ENCODE measurements at places on chromosomes 12 and 14.

DNA sequence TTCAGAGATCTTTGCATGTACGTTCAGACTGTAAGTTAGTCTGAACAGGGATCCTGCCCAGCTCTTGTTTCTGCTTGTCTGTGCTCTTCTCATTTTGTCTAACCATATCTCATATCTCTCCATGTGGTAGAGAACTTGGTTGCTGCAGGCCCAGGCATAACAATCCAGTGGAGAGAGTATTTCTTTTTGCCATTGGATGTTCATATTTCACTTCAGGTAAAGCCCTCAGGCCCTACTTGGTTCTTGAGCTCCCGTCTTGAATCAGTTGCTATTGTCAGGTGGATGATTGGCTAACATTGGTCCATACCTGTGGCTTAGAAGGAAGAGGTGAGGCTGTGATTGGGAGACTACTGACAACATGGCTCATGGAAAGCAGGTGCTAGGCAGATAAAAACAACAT is 357.7 kb upstream of the FLRT2 start:
- DNase-seq = no peak

DNA sequence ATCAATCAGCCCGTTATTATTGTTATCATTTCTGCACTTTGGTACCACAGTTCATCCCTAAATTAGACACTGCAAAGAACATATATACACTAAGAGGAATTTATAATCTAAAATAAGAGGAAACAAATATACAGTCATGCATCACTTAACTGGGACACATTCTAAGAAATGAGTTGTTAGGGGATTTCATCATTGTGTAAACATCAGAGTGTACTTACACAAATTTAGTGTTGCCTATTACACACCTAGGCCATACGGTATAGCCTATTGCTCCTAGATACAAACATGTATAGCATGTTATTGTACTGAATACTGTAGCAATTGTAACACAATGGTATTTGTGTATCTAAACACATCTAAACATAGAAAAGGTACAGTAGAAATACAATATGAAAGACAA is 190.5 kb downstream of the BMP4 start:
- no peak for DNase-seq

- no peak for DNase-seq
Observed at GRCh38 chr14:90522571-90523191, 125.9 kb downstream of the CALM1 start.

GRCh38 chr12:92136965-92137721 is 8.5 kb downstream of the BTG1 start:
- no peak for DNase-seq

DNA sequence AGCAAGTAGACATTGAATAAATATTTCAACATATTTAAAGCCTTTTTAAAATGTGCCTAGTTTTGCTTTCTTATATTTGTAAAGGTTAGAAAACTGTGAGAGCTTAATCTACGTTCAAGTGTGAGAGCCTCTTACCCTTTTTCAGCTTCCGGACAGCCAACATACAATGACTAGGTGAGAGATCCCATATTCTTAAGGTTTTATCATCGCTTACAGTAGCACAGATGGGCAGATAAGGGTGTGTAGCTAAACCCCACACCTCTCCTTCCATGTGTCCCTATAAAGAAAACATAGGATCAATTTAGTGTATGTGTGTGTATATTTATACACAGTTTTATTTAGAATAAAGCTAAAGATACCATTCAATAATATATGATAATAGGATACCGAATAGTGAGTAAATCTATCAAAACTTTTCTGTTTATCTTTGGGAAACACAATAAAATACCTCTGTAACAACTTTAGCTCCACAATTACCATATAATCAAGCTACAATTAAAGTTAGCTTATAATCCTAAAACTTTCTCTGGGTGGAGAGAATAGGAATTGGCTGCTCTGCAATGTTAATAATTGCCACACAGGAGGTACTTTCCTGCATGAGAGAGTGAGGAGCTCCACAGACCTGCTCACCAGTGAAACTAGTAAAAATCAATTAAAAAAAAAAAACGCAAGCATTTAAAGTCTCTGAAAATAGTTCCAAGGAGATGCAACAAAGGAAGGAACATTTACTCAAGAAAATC is 110.8 kb downstream of the EML5 start:
- DNase-seq = no peak

- no peak for DNase-seq
Observed at GRCh38 chr12:130195776-130196175, 33.5 kb downstream of the FZD10 start.

GRCh38 chr14:100158566-100159093 is 815 bp downstream of the DEGS2 start:
- DNase-seq = no peak

DNA sequence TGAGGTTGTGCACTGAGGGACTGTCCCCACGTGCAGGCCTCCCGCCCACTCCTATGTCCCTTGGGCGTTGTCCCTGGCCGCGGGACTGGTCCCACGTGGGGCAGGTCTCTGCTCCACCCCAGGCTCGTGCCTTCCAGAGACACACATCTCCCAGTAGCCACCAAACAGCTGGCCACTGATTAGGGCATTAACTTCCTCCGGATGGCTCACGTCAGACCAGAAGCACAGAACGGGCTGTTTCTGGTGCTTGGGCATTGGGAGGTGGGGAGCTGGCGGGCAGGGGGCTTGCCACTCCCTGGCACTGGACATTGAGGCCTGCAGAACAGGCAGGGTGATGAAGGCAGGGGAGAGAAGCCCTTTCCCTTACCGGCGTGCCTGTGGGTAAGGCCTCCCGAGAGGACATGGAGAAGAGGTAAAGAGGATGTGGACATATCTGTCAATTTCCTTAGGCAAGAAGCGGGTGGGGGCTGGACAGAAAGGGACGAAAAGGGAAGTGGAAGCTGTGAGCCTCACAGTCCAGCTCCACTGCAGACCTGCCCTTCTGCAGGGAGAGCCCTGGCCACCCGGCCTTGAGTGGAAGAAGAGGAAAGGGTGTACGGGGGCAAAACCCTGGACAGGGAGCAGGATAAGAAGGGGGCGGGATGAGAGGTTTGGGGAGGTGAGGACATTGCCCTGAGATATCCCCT is 101.2 kb downstream of the NINJ2 start:
- DNase-seq = no peak

DNA sequence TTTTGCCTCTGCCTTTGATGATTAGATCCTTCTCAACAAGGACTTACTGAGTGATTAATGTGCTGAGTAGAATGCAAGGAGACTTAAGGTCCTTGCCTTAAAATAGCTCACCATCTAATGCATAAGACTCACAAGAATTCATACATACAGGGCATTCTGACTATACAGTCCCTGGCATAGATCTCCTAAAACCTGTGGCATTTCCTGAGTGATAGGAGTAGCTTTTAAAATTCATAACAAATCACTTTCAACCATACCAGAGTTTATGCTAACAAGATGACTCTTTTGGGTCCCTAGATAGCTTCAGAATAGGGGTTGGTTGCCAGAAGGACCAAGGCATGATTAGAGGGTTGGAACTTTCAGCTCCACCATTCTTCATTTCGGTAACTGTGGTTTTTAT is 48.8 kb downstream of the STXBP6 start:
- DNase-seq = no peak

DNA sequence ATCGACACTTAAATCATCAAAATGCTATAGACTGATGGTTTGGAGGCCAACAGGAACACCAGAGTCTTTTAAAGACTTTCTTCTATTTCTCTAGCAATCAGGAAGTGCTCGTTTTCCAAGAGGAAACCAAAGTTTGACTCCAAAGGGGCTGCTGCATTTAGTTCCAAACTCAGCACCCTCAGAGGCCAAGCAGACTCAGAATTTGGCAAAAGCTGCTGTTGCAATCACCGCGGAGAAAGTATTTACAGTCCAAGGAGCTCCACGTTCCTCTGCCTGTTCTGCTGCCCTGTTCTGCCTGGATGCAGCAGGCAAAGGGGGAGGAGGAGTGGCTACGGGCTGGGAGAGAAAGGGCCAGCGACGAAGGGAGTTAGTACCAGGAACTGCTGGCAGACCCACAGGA is 325.1 kb downstream of the BCL11B start:
- DNase-seq = no peak

DNA sequence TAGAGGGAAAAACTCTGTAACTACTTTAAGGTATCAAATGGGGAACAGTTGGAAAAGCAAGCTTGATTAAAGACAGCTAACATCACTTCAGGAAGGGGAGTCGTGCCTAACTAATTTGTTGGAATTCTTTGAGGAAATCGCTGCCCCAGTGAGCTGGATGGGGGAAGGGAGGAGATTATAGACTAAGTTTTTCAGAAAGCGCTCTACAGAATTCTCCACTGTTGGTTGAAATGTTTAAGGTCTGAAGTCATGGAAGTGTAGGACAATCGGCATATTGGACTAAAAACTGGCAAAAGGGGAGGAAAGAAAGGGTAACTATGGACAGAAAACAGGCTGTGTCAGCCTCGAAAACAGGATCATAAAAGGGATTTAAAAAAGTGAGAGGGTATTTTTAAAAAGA is 229.9 kb upstream of the HMGA2 start:
- no peak for DNase-seq

DNA sequence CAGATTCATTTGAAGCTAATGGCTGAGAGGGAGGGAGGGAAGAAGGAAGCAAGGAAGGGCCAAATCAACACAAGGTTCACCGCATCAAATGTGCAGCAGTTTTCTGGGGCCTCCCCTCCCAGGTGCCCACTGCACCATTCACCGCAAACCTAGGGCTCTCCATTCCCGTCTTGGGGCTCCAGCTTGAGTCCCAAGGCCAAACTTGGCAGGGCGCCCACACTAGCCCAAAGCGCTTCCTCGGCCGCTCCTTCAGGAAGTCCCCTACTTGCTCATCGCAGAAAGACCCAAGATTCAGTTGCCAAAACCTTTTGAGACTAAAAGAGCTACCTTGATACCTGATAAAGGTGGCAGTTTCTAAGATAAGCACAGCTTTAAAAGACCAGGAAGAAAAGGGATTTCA is 140.5 kb upstream of the FKBP4 start:
- DNase-seq = no peak

GRCh38 chr14:50062438-50063085 is 53.8 kb downstream of the VCPKMT start:
- DNase-seq = peak; percentile 44

DNA sequence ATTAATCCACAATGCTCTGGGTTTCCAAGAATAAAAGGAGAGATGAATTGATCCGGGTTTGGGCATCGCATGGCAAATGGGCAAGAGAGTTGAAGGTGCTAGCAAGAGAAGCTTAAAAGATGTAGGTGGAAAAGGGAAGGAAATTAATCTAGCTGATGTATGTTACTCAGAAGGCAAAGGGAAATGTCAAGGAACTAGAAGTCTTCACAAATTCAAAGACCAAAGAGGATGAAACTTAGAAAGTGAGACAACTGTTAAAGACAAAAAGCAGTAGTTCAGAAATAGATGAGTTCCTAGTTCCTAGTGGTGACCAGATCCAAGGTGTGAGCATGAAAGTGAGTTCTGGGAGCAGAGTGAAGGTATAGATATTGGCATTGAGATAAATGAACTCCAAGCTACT is 228.3 kb downstream of the SEC23A start:
- no peak for DNase-seq

DNA sequence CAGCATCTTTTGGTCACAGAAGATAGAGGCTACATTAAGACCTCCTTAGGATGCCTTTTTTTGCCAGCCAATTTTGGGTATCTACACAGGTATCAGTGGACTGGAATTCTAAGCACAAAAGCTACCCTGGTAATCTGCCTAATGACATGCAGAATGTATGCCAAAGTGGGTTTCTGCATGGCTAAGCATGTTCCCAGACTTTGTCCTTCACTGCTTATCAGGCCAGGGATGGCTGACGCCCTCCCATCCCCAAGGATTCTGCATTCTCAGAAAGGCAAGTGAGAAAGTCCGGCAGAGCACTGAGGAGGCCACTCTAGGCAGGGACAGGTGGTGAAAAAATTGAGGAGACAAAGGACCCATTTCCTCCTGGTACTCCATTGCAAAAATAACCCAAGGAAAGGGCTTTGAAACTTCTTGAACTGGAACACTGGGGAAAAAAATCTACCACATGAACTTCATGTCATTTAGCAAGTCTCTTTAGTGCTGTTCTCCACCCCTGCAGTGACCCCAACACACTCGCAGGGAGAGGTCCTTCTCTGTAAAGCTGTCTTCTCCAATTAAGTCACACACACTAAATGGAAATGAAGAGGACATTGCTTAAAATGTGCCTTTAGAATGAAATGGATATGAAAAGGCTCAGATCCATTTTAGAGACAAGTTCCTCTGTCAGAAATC is 91.7 kb upstream of the MAX start:
- no peak for DNase-seq

- no peak for DNase-seq
Observed at GRCh38 chr14:75144944-75145343, 18.1 kb upstream of the NEK9 start.

DNA sequence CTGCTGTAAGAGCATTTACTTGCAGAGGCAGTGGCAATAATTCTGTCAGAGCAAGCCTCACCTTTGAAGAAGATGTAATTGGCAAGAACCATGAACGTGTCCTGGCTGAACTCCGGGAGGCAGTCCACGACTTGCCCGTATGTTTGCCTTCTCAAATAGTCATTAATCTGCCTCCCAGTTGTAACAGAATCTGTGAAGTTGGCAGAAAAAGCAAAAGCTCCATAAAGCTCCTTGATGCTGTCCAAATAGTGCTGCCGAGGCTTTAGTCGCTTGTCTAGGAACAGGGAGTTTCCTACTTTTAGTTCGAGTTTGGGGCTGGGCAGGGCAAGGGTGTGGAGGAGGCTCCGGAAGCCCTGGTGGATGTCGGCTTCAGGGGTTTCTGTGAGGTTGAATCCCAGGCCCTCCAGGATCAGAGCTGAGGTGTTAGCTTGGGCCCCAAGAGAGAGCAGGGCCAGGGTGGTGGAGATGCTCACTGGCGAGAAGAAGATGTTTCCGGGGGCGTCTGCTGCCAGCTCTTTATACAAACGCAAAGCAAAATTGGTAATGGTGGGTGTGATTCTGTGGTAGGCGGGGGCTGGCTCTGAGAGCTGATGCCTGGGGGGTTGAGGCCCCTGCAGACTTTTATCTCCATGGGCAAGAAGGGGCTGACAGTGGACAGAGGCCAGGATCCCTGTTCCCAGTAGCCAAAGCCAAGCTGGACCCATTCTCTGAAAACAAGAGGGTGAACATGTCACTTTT is 4.4 kb downstream of the SERPINA11 start:
- no peak for DNase-seq

DNA sequence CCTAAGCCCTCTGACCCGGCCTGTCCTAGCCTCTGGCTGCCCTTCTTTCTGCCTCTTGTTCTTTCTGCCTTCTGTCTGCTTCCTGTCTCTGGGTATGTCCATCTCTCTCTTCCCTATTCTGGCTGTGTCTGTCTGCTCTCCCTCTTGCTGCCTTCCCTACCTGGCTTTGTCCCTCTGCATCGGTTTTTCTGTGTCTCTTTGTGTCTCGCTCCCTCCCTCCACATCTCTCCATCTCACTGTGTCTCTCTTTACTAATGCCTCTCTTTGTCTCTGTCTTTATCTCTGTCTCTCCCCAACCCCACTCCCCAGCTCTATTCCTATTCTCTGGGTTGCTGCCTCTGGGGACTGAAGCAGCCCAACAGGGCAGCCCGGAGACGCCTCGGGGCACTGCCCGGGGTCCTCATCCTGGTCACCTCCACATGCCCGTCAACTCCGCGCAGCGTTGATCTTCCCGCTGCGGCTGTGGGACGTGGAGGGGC is 10.1 kb downstream of the SHMT2 start:
- no peak for DNase-seq

Measured in stimulated activated CD4-positive, alpha-beta T cell treated with anti-CD3 and anti-CD28 coated beads, Interleukin-15, amount 100 ng/mL, for 1 hour (primary cell).